NCI-H774 (cell line): ENCODE measurements at places on chromosomes 3 and 15.
A peak's percentile ranks its signal among the peaks of the same experiment; 100 is the strongest.

DNA sequence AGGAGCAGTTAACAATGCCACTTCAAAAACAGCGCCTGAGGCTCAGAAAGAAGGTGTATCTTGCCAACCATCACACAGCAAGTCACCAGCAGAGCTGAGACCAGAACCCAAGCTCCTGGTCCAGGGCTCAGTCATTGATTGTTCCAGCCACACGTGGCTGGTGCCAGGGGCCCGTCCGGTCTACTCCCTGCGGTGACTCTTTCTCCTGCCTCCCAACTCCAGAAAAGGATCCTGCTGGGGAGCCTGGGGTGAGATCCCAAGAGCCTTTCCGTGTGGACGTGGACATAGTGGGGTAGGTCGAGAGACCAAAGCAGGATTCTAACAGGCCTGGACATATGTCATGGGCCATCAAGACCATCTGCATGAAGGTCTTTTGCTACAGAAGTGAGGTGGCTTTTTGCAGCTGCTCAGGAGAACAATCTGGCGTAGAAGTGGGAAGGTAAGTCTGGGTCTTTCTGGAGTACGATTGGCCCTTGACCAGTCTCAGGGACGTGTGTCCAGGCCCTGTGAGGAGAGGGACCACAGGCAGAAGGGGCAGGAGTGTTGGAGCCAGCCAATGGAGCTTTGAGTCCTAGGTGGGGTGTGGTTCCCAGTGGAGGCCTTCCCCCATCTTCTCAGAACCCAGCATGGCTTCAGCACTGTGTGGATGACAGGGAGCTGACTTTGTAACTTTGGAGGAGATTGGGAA is 105.4 kb downstream of the HMG20A start:
- DNase-seq: no peak

DNA sequence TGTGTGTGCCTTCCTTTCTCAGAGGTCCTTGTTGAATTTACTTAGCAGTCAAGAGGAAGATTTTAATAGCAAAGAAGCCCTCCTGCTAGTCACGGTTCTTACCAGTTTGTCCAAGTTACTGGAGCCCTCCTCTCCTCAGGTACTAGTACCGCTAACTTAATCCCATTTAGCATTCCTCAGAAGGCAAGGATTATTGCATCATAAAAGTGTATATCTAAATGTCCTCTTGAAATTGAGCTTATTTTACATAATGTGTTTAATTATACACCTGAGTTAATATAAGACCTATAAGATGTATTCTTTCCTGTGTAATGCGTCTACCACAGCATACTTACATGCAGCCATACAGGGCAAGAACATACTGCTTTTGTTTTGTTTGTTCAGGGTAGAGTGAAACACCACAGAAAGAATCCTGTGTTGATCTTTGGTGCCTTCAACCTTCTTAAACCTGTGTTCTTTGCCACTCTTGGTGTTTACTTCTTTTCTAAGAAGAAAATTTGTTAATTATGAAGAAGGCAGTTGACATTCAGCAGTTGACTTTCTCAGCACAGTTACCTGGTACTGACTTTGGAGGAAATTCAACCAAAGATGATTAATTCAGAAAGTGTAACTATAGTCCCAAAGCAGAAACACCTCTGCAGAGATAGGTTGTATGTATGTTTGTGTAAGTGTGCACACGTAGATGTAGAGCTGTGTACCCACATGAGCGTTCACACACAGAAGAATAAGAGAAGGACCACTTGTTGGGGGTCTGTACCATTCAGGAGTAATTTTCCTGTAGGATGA is 33.1 kb downstream of the POLG start:
- no peak for DNase-seq

DNA sequence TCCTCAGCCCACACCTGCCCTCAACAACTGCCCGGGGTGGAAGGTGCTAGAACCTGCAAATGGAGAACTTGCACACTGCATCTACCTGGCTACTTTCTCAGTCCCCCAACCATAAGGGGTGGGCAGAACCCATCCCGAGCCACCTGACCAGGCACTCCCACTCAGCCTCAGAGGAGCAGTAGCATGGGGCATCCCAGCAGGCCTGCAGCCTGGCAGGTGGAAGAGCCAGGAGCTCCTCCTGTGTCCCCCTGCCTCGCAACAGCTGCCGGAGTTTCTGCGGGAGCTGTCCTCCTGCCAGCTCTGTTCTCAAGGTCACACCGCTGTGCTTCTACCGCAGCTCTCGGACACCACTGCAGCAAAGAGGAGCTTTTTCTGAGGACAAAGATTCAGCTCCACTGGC is 27.5 kb downstream of the RAB6B start:
- DNase-seq: no peak

GRCh38 chr3:14413381-14414071 is 11.1 kb downstream of the SLC6A6 start:
- no peak for DNase-seq

DNA sequence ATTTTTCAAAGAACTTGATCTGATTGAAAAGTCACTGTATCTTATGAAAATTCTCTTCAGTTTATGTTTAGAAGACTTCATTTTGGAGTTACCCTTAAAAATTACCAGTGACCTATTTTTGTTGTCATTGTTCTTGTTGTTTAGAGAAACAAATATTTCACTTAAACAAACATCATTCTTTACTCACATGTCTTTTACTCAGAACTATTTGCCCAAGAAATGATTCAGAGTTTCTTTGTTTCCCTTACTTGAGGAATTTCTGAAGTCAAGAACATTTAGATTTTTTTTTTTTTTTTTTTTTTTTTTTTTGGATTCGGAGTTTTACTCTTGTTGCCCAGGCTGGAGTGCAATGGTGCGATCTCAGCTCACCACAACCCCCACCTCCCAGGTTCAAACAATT is 259.6 kb upstream of the UBE2E1 start:
- DNase-seq: no peak

GRCh38 chr3:44762690-44763089 is 1.1 kb downstream of the KIF15 start:
- DNase-seq: no peak

GRCh38 chr3:66904831-66905493 is 93.1 kb upstream of the KBTBD8 start:
- DNase-seq: no peak

DNA sequence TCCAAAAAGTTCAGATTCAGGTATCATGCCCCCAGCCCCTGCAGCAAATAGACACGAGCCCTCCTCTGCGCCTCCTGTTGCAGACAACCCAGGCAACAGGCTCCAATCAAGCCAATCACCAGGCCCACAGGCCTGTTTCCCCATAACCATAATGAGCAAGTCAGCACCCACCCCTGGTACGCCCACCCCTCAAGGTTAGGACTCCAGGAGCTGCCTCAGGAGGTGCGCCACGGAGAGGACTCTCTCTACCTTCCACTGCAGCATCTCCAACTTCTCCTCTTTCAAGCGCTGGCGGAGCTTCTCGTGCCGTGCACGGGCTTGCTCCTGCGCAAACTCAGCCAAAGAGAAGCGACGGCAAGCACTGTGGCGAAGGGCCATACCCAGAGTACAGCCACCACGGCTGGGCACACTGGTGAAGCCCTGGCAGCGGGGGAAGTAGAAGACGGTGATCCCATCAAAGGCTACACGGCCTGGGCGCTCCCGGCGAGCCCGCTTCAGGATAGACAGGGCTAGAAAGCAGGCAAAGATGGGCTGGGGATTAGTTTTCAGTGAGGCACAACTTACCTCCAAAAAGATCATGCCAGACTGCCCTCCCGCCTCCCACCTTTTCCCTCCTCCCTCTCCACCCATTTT is 8.5 kb downstream of the CSRNP1 start:
- no peak for DNase-seq

GRCh38 chr15:31440754-31441311 is 114.2 kb downstream of the KLF13 start:
- DNase-seq: peak; percentile 12

GRCh38 chr3:55668359-55668758 is 181.3 kb upstream of the WNT5A start:
- DNase-seq: no peak

DNA sequence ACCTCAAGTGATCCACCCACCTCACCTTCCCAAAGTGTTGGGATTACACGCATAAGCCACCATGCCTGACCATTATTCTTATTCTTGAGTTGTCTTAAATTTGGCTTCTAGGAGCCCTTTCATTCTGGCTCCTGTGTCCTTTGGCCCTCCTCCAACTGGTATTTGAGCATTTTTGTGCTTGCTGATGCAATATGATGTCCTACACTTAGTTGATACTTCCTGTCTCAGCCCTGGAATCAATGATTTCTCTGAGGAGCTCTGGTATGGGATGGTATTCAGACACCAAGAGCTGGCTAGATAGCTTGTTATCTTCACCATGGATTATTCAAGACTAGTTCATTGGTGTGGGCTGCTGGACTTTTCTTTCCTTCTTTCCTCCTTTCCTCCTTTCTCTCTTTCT is 25.4 kb downstream of the ZNF621 start:
- no peak for DNase-seq

- DNase-seq: no peak
Observed at GRCh38 chr3:42936157-42936981, 30.4 kb downstream of the ZNF662 start.

DNA sequence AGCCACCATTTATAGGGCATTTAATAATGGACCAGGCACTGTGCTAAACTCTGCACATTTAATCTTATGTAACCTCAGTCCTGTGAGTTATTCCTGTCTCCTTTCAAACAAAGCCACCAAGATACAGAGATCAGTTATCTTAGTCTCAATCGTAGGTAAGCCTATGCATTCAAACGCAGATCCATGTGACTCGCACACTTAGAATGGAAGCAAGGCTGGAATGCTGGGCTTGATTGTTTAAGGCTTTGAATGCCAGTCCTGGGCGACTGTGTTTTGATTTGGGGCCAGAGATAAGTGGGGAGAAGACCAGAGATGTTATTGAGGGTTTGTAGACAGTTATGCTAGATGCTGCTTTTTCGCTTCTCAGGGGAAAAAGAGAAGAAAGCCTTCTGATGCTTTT is 22.2 kb downstream of the MED12L start:
- DNase-seq: no peak

GRCh38 chr3:122353893-122354401 is 28.9 kb downstream of the CSTA start:
- DNase-seq: no peak

DNA sequence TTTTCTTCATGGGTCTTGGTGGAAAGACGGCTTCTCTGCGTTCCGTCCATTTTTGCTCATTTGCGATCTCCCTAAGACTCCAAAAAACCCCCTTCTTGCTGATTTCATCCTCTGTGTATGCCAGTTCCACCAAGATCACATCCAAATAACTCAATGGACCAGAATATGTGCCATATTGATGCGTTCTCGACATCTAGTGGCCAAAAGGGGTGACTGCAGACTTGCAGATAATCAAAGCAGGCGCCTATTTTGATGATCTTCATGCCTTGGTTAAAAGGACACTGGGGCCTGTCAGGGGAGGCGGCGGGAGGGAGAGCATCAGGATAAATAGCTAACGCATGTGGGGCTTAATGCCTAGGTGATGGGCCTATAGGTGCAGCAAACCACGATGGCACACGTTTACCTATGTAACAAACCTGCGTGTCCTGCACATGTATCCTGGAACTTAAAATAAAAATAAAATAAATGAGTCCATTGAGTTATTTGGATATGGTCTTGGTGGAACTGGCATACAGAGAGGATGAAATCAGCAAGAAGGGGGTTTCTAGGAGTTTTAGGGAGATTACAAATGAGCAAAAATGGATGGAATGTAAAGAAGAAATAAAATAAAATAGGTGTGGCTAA is 104.2 kb upstream of the RAD18 start:
- peak; percentile 26 for DNase-seq

- no peak for DNase-seq
Observed at GRCh38 chr15:64755427-64755940, 19.9 kb downstream of the RBPMS2 start.

GRCh38 chr15:39326306-39326975 is 254.4 kb upstream of the THBS1 start:
- no peak for DNase-seq

DNA sequence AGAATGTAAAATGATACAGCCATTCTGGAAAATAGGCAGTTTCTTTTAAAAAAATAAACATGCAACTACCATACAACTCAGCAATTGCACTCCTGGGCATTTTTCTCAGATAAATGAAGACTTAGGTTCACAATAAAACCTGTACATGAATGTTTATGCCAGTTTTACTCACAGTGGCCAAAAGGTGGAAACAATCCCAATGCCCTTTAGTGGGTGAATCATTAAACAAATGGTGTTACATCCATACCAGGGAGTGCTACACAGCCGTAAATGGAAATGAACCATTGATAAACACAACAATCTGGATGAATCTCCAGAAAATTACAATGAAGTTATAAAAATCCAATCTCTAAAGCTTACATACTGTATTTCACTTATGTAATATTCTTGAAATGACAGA is 140.3 kb downstream of the ADAMTSL3 start:
- DNase-seq: no peak

GRCh38 chr3:161409858-161410257 is 38.5 kb upstream of the SPTSSB start:
- DNase-seq: no peak

DNA sequence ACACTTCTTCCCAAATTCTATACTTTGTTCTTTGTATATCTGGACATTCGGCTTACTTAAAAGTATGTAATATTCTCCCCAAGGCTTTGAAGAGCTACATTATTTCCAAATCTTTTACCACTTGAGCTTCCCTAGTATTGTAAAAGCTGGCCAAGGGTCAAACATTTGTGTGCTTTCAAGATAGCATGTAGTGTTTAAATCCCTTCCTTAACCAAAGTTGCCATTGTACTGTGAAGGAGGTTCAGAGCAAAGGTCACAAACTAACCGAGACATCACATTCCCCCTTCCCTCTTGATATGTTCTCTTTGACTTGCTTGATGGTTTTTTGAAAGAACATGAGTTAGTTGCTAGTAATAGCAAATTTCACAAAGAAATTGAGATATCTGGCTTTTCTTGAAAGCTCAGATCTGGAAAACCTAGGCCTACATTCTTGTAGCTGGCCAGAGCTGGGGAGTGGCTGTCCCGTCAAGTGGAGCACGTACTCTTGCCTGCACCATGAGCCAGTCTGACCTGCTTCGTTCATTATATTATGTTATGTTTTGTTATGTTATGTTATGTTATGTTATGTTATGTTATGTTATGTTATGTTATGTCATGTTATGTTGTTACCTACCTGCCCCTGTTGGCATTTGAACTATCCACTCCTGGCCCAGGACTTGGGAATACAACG is 60.2 kb downstream of the FILIP1L start:
- no peak for DNase-seq

DNA sequence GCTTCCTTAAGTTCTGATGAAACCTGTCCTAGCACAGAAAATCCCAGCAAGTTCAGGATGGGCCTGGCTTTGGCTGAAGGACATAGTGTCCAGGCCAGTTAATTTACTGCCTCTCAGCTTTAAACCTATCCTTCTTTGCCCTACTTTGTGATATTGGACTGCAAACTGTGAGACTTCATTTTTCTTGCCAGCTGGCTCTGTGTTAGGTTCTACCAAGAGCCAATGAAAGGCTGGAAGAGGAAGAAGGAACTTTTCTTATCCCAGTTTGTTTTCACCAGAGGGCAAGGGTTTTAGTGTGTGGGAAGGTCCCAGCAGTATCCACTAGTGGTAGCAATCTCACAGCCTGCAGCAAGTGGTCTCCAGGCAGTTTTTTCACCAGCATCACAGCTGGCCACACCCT is 18.2 kb downstream of the DCUN1D1 start:
- DNase-seq: no peak

DNA sequence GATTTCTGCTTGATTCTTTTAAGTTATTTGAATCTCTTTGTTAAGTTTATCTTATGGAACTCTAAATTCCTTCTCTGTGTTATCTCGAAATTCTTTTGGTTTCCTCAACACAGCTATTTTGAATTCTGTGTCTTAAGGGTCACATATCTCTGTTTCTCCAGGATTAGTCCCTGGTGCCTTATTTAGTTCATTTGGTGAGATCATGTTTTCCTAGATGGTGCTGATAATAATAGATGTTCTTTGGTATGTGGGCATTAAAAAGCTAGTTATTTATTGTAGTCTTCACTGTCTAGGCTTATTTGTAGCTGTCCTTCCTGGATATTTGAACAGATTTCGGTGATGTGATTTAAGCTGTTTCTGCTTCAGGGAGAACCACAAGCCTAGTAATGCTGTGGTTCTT is 615.6 kb upstream of the NECTIN3 start:
- no peak for DNase-seq
